ENCODE measurements at places on chromosomes 7 and 10.

DNA sequence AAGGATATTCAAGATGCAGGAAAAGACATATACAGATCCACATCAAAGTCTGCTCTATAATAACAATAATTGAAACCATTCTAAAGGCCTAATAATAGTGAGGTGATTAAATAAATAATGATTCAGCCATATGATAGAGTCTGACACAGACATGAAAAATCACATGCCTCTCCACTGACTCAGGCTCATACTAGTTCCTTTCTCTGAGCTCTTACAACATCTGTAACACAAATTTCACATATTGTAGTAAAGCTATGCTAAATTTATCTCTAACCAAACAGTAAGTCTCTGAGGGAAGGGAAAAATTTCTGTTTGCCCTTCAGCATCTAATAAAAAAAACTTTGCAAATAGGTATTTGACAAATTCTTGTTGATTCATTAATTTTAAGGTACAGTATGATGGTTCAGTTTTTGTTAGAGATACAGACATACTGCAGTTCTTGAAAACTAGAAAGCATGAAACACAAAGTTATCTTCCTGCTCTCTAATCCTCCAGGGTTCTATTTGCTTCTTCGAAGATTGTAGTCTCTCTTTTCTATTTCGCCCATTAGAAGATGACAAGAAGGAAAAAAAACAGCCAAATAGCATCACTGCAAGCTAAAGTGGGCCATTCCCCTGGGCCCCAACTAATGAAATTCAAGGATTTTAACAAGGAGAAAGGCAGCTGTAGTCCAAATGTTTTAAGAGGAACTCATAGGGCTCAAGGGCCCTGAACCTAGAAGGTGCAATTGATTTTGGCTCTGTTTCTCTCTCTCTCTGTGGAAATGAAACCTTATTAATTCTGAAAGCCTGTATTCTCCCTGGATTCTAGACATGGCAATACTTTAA, 53.9 kb downstream of the CUBN start:
- DNase-seq, result no peak

- no peak for DNase-seq
Measured at GRCh38 chr7:93205046-93205445, 21.2 kb downstream of the HEPACAM2 start.

- DNase-seq, result no peak
Measured at GRCh38 chr7:142434666-142435167, 176.9 kb upstream of the PRSS58 start.

DNA sequence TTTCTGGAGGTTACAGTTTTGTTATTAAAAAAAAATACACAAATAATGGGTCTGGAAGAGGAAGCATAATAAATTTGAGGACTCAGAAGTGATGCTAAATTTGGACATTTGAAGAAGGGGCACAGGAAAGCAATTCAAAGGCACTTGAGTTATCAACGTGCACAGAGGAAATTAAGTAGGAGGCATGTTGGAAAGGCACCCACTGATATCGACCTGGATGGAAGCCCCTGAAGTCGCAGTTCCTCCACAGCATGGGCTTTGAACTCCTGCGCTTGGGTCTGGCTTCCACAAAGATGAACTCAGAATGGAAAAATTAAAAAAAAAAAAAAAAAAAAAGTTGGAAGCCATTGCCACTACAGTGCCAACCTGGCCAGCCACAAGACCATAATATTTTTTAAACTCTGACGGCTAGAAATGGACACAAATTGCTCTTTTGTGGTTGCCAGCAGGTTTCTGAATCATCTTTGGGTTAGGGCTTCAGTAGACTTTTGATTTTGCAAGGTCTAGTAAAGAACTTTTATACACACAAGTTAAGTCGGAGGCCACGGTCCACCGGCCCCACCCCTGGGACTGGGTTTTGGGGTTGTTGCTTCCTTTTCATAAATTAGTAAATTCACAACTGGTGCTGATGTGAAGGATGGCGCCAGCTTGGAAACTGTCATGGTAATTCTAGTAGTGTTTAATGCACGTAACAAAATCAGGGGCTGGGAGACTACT, 21.6 kb downstream of the JCAD start:
- no peak for DNase-seq

- DNase-seq, result no peak
Measured at GRCh38 chr7:143205560-143206293, 16.1 kb upstream of the TAS2R40 start.

- no peak for DNase-seq
Measured at GRCh38 chr10:113735913-113736312, 15.6 kb upstream of the PLEKHS1 start.

- DNase-seq, result no peak
Measured at GRCh38 chr10:67664942-67665341, 31.1 kb downstream of the CTNNA3 start.

DNA sequence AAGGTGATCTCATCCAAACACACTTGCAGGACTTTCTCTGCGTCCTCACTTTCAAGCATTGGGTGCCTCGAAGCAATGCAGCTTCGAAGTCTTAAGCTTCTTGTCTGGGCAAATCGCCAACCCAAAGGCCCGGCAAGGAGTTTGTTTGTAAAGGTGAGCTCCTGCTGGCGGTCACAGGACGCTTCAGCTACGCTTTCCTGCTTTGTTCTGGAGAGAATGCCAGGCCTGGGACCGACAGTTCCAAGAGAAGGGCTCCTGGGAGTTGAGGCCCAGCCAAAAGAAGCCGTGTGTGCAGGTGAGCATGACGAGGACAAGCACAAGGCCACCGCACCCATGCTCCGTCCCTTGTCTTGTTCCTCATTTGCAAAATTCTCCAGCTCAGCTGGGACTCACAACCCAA, 106.6 kb upstream of the DOCK1 start:
- no peak for DNase-seq

GRCh38 chr10:21398563-21399231, 126.8 kb downstream of the SKIDA1 start:
- DNase-seq, result no peak

- DNase-seq, result no peak
Measured at GRCh38 chr10:114071178-114071577, 27.5 kb downstream of the ADRB1 start.

- DNase-seq, result no peak
Measured at GRCh38 chr7:117010375-117011133, 57.3 kb downstream of the ST7 start.

DNA sequence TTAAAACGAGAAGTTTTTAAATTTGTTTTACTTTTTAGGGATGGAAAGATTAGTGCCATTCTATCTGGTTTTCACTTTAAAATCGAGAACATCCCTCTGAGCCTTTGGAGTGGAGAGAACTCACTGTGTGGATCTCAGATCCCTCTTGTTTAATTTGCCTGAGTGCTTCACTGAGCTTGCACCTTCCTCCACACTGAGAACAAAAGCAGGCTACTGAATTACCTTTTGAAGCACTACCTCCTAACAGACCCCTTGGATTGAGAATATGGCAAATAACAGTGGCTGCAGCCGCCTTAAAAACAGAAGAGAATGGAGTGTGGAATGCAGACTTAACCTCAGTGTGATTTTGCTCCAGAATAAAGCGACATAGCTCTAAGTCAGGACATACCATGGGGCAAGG, 204.7 kb downstream of the CNTNAP2 start:
- DNase-seq, result no peak

Measured in activated T-cell treated with anti-CD3 and anti-CD28 coated beads for 1 hour (primary cell).